Erythroblast (primary cell): ENCODE measurements at places on chromosomes 4 and X.

DNA sequence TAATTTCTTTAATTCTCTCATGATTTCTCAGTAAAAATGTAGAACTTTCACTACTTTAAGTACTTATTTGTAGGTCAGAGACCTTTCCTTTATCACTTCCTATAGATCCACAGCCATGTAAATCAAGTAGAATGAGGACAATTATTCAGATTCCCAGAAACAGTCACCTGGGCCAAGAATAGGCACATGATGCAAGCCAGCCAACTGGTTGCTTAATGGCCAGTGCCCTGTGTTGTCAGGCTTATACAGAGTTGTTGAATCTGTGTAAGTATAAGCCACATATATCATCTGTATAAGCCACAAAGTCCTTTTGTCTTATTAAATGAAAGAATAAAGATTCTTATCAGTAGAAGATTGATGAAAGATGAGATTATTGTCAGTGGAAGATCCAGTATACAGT lies 5.2 kb downstream of the BANK1 start:
- no peak for DNase-seq

GRCh38 chr4:3290889-3291321 lies 1.9 kb upstream of the RGS12 start:
- DNase-seq = no peak

DNA sequence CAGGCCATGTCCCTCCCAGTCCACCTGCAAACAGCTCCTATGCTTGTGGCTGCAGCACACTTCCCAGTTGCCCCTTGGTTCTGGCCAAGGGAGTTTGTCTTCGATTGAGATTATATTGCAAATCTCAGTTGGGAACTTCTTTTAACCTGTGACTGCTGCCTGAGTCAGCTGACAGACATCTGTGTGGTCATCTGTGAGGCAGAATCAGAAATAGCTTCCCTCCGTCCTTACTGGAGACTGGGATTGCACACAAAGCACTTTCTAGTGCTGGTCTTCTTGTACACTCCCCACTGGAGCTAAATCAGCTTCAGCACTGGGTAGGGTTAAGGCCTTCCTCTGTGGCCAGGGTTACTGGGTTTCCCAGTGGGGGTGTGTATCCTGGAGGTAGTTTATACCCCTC lies 34.3 kb downstream of the ZNF330 start:
- no peak for DNase-seq

DNA sequence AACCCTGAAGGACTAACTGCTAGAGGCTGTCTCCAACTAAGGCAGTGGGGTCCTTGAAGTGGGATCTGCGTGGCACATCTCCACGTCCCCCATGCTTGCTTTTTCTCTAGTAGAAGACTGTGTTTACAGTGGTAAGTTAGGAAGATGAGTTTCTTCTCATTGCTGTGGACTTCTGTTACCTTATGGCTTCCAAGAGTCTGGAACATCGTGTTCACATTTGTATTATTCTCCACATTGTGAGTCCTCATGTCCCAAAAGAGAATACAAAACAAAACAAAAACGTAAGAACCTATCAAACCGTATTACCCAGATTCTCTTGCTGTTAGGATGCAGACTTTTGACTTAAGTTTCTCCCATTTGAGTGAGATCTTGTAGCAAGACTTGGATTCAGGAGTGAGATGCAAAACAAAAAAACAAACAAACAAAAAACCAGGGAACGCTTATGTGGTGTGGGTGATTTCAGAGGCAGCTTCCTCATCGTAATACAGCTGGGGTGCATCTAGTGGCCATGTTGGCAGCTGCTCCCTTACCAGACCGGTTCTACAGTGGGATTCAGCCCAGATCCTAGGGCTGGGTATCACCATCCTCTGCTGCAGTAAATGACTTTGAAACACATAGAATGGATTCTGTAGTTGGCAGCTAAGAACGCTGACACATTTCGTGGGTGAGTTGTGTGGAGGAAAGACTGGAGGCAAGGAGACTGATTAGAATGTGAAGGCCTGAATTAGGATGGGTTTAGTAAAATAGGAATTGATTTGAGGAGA lies 41.3 kb downstream of the TMEM131L start:
- DNase-seq = no peak

DNA sequence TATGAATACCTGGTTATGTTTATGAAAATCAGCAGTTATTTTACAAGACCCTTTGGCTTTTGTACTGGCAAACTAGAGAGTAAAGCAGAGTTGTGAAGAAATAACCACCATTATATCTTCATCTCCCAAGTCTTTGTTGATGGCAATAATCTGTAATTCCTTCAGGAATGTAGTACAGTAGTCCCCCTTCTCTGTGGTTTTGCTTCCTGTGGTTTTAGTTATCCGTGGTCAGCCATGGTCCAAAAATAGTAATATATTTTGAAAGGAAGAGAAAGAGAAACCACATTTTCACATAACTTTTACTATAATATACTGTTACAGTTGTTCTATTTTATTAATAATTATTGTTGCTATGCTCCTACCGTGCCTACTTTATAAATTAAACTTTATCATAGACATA lies 27.8 kb downstream of the BANK1 start:
- no peak for DNase-seq
